Endothelial cell (in vitro differentiated cells): ENCODE measurements at places on chromosomes 4 and X.

DNA sequence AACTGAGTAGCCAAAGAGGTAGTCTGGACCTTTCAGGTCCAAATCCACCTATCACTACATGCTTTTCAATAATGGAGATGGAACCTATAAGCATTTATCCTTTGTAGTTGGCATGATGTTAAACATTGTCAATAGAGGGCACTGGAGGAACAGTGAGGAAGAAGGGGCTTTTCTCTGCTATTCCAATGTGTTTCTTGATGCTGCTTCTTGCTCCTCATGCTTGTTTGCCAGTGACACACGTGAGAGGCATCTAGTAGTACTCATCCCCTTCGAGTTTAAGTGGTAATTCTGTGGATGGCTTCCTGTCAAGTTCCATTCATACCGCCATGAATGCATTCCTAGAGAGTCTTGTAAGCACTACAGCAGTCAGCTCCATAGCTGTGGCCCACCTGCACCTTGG lies 84.0 kb downstream of the NAA11 start:
- DNase-seq: no peak

GRCh38 chr4:106021737-106022410 lies 126.6 kb downstream of the NPNT start:
- no peak for DNase-seq

DNA sequence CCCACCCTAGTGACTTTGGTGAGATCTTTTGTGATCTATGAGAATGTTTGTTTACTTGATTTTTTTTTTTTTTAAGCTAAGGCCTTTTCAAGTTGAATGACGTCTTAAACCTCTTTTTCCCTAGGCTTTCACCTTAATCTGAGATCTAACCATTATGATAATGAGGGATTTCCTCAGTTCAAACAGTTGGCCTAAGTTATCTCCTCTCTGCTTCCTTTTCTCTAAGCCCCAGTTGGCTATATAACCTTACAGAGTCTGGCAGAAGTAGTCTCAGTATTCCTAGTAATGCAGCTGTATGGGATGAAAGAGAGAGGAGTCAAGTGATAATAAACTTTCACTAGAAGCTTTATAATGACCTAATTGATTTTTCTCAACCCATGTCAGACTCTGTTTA lies 99.0 kb downstream of the STIM2 start:
- no peak for DNase-seq

DNA sequence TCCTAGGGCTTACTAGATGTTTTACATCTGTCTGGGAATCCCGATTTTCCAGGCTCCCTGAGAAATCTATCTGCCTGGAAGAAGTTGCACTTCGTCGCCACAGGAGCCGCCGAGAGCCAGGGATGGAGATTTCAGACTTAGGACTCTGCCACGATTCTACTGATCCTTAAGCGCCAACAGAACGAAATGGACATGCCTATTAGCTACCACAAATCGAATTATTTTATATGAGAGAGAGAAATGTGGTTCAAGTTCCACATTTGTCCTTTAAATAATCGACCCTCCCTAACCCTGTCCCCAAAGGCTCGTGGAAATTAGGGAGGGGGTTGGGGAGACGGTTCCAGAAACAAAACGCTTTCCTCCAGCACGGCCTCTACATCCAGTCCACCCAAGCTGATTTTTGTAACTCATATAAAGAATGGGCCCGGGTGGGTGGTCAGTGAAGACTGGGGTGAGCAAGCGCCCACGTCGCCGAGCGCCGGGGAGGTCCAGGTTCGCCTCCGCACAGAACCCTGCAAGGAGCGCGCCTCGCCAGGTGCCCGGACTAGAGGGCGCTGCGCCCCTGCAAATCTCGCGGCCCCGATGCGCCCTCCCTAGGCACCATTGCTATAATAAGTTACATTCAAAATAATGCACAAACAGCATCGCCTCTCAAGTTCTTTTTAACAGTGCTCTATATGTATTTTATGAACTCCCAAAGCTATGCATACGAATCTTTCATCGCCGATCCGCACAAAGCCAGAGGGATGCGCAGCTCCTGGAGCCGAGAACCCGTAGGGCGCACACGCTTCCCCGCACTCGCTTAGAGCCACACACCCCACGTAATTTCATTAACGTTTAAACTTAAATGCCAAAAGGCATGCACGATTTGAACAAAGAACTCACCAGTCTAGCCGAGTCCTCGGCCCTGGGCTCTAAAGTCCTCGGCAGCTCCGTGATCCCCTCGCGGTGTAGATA lies 2.1 kb upstream of the FAT1 start:
- DNase-seq: peak; percentile 66

GRCh38 chrX:109927663-109928273 lies 75.1 kb upstream of the TMEM164 start:
- no peak for DNase-seq

DNA sequence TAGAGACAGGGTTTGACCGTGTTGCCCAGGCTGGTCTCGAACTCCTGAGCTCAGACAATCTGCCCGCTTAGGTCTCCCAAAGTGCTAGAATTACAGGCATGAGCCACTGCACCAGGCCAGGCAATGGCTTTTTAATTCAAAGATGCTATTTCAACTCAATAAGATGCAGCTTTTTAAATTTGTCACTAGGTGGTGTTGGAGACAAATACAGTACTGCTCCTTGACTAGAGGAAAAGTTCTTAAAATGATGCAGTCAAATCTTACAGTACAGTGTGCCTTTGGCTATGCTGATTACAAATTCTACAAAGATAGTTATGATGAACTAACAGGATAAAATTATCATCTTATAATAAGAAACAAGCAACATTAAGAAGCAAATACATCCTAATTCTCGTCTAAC lies 441.1 kb downstream of the KCNIP4 start:
- DNase-seq: no peak

GRCh38 chr4:88216395-88216794 lies 58.0 kb upstream of the ABCG2 start:
- DNase-seq: no peak

DNA sequence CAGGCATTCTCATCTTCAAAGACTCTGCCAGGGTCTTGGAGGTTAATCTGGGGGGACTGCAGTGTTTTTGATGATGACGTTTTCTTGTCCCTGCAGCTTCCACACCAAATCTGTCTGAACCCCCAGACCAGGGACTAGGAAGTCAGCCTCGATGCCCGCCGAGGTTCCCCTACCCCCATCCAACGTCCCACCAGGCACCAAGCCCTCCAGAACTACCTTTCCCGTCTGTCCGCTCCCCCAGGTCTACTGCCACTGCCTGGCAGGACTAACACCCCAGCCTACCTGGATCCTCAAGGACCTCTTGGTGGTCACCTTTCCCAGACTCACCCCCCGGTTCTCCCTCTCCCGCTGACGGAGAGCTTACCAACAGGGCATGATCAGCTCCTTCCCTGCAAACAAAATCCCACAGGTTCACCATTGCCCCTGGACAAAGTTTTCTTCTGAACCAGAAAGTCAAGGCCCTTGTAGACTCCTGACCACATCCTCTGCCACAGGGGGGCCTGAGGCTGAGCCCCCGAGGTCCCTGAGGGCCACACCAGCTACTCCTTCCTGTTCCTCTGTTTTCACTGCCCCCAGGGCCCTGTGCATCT lies 40.9 kb downstream of the HMX1 start:
- no peak for DNase-seq
